ENCODE measurements at places on chromosomes 11 and 22. TPM values are rescaled to one million over a fixed set of nuclear protein-coding genes. Genes with fewer than 3 reads are reported as not detected.

DNA sequence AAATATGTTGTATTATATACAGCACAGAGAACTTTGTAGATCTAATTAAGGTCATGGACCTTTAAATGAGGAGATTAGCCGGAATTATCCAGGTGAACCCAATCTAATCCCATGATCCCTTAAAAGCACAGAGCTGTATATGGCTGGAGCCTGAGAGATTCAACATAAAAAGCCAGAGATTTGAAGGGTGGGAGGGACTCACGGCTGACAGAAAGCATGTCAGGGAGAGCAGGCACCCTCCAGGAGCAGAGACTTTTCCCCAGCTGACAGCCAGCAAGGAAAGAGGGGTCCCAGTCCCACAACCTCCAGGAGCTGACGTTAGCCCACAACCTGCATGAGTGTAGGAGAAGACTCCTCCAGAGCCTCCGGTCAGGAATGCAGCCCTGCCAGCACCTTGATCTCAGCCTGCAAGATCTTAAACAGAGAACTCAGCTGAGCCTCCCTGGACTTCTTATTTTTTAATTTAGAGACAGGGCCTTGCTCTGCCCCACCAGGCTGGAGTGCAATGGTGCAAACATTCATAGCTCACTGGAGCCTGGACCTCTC is 20.0 kb upstream of the ADA2 start:
- no peak for DNase-seq

GRCh38 chr11:123578778-123579481 is 75.5 kb downstream of the SCN3B start:
- DNase-seq = no peak

DNA sequence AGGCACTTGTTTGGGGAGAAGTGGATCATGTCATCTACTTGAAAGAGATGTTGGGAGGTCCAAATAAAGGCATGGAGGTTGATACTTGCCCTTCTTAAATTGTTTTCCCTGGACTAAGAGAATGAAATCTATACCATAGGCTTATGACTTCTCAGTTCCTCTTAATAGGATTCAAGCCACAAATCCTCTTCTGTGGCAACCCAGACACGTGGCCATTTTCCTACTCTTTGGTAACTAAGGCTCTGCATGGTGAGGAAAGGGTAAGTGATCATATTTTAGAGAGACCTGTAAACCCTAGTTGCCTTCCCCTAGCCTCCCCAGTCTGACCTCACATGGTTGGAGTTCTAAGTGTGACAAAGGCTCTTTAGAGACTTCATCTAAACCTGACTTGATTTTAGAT is 72.9 kb upstream of the CD44 start:
- DNase-seq = no peak

- no peak for DNase-seq
Observed at GRCh38 chr11:103972013-103972412, 64.4 kb upstream of the DDI1 start.

DNA sequence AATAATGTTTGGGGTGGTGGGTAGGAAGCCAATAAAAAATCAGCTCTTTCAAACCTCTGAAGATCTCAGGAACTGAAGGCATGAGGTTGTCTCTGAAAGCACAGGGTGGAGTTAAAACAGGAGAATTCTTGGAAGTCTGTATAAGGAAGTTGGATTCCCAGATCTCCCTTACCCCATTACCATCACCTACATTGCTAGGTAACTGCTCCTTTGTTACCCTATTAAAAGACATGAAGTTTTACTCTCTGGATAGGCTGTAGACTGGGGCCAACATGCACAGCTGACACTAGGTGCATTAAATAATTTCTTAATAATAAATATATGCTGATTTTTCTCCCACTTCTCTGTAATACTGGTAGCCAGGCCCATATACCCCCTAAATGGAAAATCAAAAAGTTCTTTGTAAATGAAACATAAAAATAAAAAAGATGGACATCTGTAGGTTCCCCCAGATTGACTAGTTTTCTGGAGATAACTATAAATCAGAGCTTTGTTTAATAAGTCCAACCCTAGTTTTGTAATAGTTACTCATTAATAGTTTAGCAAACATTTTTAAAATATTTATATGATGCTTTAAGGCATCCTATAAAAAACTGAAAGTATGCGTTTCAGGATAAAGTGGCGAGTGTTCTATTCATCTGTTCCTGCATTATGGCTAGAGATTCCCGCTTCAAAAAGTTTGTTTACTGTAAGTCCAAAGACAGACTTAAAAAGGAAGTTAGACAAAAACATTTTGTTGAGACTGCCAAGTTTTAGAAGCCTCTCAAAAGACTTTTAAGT is 63.8 kb downstream of the KIF18A start:
- DNase-seq = no peak

- DNase-seq = no peak
Observed at GRCh38 chr22:34278121-34278520, 357.8 kb upstream of the LARGE1 start.

GRCh38 chr11:111329306-111330204 is 31.2 kb downstream of the POU2AF3 start:
- no peak for DNase-seq

DNA sequence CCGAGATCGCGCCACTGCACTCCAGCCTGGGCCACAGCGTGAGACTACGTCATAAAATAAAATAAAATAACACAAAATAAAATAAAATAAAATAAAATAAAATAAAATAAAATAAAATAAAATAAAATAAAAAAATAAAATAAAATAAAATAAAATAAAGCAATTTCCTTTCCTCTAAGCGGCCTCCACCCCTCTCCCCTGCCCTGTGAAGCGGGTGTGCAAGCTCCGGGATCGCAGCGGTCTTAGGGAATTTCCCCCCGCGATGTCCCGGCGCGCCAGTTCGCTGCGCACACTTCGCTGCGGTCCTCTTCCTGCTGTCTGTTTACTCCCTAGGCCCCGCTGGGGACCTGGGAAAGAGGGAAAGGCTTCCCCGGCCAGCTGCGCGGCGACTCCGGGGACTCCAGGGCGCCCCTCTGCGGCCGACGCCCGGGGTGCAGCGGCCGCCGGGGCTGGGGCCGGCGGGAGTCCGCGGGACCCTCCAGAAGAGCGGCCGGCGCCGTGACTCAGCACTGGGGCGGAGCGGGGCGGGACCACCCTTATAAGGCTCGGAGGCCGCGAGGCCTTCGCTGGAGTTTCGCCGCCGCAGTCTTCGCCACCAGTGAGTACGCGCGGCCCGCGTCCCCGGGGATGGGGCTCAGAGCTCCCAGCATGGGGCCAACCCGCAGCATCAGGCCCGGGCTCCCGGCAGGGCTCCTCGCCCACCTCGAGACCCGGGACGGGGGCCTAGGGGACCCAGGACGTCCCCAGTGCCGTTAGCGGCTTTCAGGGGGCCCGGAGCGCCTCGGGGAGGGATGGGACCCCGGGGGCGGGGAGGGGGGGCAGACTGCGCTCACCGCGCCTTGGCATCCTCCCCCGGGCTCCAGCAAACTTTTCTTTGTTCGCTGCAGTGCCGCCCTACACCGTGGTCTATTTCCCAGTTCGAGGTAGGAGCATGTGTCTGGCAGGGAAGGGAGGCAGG is at the start of gene GSTP1:
Gene GSTP1 (plus strand): TSS at position 566 of the 958 bp plus-strand sequence. CDS start 32 bp downstream, at position 598.
- DNase-seq = peak; percentile 91

DNA sequence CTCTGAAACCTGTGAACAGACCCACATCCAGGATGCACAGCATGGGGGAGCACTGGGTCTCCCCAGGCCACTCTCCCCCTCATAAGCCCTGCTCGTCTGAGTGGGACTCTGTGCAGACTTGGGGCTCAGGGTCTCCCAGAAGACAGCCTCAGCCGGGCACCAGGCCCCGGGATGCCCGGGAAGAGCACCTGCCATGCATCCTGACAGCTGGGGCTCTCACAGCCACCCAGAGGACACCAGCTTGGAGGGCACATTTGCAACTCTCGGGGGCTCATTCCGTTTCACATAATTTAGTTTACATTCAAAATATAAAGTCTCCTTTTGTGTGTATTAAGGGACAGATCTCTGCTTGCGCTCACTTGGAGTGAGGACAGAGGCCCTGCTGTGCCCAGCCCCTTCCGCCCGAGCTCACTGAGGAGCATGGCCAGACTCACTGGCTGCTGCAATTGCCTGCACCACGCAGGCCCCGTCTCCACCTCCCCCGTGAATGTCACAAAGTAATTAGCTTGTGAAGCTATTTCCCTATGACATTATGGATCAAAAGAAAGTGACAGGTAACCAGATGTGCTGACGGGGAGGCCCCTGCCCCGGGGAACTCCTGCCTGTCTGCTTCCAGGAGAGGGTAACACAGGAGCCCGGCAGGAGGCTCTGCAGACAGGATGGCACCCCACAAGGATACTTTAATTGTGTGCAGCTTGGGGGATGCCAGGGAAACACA is 275.6 kb downstream of the BRD1 start:
- no peak for DNase-seq

KIAA1671 gene
- 25.3 TPM for polyA plus RNA-seq

PRPF19 gene
- 128 TPM for polyA plus RNA-seq

CCDC73 gene
- polyA plus RNA-seq = 0.27 TPM

NRIP3 gene
- polyA plus RNA-seq = 1.2 TPM
